ENCODE measurements at places on chromosomes 16 and 17.

GRCh38 chr16:1933097-1933661 lies 9.8 kb downstream of the MSRB1 start:
- no peak for DNase-seq

GRCh38 chr17:48522031-48522653 lies 8.7 kb downstream of the HOXB1 start:
- DNase-seq = no peak

DNA sequence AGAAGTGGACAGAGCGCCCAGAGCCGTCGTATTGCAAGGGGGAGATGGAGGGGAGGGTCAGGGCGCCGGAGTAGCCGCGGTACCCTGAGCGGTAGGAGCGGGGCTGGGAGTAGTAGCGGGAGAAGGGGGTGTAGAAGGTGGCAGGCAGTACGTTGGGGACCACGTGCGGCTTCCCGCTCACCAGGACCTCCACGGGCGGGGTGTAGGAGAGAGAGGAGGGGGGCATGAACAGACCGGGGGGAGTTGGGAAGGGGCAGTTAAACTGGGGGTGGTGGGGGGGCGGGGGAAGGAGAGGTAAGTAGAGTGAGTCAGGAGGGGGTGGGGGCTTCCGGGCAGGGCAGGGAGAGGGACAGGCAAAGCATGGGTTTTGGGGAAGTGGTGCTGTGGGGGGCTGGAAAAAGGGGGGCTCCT lies 16.8 kb downstream of the ST6GALNAC2 start:
- no peak for DNase-seq

- no peak for DNase-seq
These were observed 7.4 kb upstream of the TMEM220 start for GRCh38 chr17:10737168-10737622.

GRCh38 chr17:68103148-68103547 lies 67.6 kb downstream of the KPNA2 start:
- no peak for DNase-seq

DNA sequence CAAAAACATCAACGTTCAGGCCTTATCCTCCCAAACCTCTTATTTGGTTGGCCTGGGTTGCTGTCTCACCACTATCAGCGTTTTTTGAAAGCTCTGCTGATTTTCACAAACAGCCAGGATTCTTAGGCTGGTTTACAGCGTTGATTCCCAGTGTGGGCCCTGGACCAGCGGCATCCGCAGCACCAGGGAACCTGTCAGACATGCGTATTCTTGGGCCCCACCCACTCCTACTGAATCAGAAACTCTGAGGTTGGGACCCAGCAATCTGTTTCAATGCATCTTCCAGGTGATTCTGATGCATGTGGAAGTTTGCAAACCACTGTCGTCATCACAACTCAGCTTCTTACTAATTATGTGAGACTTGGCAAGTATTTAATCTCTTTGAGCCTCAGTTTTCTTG lies 58.5 kb downstream of the RGS9 start:
- DNase-seq = no peak

DNA sequence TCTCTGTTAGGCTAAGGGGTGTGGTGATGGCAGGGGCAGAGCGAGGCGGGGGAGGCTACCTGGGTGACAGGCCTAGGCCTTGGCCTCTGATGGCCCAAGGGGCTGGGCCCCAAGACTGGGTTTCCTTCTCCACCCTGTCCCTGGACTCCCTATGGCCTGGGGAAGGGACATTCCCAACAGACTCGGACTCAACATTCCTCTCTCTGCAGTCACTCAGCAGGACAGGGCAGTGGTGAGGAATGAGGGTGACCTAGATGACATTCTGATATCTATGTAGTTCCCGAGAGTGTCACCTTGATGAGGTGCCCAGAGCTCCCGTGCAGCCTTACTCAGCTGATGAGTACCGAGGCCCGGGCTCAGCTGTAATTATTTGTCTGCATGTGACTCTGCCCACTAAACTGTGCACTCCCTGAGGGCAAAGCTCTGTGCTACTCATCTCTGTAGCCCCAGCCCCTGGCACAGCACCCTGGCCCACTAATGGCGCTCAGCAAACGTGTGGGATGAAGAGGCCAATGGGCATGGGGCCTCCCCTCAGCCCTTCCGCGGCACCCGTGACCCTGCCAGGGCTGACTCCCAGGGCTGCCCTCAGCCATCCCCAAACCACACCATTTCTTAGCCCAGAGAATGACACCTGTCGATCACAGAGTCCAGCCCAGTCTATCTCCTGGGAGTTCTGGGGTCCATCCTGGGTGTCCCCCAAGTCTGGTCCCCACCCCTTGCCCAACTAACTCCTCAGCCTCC lies 2.2 kb downstream of the PLCD3 start:
- DNase-seq = no peak

All from NCI-H1930 (cell line).